Nephron progenitor cell (in vitro differentiated cells): ENCODE measurements at places on chromosomes 12 and 14.

- DNase-seq = no peak
Observed at GRCh38 chr12:104463368-104463767, 6.6 kb downstream of the CHST11 start.

DNA sequence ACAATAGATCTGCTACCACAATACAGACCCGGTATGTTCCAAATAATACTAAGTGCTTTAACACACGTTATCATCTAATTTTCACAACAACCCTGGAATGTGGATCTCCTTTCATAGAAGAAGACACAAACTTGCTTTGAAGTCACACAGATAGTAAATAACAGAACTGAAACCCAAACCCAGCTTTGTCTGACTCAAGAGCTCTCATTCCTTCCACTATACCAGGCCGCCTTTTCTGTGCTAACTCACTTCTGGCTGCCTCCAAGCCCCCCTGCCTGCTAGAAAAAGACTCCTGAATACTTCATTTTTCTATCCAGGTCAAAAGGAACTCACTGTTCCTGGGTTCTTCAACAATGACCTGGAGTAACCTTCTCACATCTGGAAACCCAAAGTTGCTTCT is 37.8 kb downstream of the PRPF40B start:
- DNase-seq = no peak

DNA sequence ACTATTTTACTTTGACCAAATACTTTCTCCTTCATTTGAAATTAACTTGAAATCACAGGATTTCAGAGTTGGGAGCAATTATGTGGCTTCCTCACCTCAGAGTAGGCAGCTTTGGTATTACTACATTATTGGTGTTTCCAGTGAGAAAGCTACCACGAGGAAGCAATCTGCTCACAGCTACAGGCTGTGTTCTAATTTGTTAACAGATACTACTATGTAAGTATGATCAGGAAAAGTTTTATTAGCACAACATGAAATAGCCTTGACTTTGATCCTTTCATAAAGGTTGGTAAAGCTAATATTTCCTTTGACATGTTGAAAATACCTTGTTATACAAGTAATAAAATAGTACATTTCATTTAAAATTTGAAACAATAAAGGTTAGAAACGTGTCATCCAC is 30.6 kb downstream of the TAOK3 start:
- no peak for DNase-seq

DNA sequence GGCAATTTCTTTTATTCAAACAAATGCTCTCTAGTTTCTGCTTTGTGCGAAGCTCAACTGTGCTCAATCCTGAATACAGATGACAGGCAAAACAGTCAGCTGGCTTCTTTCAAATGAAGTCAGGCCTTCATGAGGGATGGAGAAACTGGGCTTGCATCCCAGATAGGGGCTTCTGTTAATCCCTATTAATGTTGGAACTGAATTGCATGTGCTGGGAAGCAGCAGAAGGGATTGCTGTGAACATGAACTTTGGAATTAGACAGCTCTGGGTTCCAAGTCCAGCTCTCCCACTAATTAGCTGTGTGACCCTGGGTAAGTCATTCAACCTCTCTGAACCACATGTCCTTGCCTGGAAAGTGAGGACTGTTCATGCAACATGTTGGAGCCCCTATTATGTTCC is 21.1 kb upstream of the CORO1C start:
- no peak for DNase-seq

- no peak for DNase-seq
Observed at GRCh38 chr12:132610051-132610759, at the start of gene LRCOL1. LRCOL1 (minus strand) TSS chr12:132610582; CDS start chr12:132606251, 4,331 bp downstream.

- no peak for DNase-seq
Observed at GRCh38 chr12:63916561-63917476, 72.3 kb downstream of the SRGAP1 start.

DNA sequence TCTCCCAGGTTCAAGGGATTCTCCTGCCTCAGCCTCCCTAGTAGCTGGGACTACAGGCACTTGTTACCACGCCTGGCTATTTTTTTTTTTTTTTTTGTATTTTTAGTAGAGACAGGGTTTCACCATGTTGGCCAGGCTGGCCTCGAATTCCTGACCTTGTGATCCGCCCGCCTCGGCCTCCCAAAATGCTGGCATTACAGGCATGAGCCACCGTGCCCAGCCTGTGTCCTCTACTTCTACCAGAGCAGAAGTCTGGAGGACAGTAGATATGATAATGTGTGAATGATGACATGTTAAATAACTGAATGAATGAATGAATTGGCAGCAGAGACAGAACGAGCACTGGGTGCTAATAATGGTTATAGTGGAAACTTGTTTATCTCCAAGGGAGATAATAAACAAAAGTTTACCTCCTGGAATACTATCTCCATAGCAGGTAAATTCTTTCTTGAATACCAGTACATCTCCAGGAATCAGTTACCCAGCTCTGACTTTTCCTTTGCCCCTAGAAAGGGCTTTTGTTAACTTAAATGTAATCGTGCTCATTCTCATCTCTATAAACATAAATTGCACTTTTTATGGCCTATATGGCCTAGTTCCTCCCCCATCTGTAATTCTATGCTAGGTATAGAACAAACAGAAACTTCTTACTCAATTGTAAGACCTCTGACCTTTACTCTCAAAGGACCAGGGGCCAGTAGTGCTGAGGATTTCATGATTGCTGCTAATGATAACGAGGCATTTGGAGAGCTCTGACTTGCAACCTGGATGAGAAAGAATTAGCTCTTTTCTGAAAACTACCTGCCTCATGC is 7.2 kb upstream of the LGALS3 start:
- DNase-seq = no peak

GRCh38 chr14:89422952-89423345 is 5.9 kb upstream of the FOXN3 start:
- DNase-seq = no peak

DNA sequence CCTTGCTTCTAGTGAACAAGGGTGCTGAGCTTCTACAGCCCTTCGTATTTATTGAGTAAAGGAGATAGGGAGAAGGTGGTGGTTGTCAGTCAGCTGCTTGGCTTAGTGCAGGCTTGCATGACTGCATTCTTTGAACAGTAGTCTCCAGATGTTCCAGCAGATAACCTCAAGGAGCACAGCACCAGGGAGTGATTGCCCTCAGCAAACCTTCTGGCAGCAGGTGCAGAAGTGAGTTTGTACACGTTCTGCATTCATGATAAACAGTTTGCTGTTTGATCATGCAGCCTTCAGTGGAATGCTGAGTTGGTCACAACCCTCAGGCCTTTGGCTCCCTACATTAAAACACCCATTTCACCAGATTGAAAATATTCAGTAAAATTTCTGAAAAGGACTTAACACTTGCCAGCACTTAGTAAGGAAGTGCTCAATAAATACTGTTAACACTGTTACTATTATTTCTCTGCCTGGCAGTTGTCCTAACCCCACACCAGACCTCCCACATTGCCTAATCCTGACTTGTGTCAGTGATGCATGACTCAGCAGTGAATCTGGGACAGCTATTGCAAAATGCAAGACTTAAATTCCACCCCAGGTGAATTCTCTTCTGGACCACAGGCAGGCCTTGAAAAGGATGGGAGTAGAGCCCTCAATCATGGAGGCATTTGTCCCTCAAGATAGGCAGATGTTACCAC is 18.9 kb upstream of the CARMIL3 start:
- no peak for DNase-seq

DNA sequence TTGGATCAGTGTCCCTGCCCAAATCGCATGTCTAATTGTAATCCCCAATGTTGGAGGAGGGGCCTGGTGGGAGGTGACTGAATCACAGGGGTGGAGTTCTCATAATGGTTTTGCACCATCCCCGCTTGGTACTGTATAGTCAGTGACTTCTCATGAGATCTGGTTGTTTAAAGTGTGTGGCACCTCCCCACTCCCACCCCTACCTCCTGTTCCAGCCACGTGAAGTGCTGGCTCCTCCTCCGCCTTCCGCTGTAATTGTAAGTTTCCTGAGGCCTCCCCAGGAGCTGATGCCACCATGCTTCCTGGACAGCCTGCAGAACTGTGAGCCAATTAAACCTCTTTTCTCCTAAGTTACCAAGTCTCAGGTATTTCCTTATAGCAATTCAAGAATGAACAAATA is 67.2 kb downstream of the FERMT2 start:
- no peak for DNase-seq

- no peak for DNase-seq
Observed at GRCh38 chr12:92942905-92943304, 13.8 kb upstream of the EEA1 start.

DNA sequence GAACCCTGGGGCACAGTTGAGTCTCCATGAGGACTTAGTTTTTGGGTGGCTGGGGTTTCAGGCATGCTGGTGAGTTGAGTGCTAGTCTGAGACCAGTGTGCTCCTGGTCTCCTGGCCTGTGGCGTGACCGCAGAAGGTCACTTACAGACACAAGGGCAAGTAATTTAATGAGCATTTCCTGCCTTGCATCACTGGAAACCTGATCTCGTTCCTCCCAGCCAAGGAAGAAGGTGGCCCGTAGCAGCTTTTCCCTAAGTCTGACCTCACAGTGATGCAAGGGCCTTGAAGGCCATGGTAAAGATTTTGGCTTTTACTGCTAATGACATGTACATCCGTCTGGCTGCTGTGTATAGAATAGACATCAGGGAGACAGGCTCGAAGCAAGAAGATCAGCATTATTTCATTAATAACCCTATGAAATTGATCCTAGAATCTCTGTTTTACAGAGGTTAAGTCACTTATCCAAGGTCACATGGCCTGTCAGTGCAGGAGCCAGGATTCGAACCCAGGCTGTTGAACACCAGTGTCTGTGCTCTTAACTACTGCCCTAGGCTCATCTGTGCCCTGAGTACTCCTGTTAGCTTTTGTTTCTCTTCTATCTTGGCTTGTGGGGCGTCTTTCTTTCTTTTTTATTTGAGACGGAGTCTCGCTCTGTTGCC is 4.6 kb downstream of the TMEM120B start:
- DNase-seq = peak; percentile 53

DNA sequence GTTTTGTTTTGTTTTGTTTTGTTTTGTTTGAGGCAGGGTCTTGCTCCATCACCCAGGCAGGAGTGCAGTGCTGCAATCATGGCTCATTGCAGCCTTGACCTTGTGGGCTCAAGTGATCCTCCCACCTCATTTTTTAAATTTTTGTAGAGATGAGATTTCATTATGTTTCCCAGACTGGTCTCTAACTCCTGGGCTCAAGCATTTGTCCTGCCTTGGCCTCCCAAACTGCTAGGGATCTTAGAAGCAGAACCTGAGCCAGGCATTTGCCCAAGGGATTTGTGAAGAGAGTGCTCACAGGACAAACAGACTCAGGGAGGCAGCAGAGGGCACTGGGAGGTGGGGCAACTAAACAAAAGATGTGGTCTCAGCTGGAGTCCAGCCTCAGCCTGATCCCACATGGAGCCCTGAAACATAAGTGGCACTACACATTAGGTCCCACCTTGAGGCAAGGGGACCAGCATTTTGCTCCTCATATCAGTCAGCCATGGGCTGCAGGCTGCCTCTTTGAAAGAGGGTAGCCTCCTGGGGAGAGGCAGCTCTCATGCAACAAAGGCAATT is 86.2 kb upstream of the CMKLR1 start:
- peak; percentile 13 for DNase-seq

DNA sequence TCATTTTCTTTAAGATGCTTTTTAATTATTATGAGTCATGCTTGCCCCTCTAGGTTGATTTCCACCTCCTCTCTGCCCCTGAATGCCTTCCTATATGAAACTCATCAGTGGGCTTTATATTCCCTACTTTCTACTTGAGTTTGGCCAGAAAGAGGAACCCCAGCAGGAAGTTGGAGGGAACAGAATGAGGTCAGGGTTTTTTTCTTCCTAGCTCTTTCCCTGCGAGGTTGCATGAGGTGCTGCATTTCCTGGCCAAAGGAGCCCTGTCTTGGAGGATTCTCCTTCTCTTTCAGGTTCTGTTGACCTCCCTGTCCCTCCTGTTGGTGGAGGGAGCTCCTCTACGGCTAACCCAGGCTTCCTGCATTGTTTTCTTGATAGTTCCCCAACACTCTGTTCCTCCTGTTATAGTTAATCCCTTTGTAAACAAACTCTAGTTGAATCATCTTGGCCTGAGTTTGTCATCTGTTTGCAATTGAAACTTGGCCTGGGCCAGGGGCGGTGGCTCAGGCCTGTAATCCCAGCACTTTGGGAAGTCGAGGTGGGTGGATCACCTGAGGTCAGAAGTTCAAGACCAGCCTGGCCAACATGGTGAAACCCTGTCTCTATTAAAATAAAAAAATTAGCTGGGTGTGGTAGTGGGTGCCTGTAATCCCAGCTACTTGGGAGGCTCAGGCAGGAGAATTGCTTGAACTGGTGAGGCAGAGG is 15.3 kb upstream of the SPIC start:
- DNase-seq = no peak

DNA sequence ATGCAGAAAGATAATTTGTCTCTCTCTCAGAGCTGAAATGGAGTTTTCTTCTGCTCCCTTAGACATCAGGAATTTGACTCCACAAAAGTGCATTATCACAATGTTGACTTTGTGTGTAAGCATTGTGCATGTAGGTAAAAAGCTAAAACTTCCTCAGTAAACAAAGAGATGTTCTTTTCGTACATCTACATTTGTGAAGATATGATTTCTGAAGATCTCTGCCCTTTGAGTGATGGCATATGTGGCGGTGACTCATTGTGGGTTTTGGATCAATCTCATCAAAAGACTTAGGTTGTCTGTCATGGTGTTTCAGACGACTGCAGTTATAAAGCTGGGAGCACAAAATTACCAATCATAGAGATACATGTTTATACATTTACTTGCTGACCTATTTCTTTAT is 411.4 kb upstream of the LMO3 start:
- DNase-seq = no peak

GRCh38 chr14:51157012-51157411 is 62.1 kb upstream of the TRIM9 start:
- DNase-seq = no peak

- no peak for DNase-seq
Observed at GRCh38 chr12:122399254-122399591, 23.2 kb downstream of the CLIP1 start.

DNA sequence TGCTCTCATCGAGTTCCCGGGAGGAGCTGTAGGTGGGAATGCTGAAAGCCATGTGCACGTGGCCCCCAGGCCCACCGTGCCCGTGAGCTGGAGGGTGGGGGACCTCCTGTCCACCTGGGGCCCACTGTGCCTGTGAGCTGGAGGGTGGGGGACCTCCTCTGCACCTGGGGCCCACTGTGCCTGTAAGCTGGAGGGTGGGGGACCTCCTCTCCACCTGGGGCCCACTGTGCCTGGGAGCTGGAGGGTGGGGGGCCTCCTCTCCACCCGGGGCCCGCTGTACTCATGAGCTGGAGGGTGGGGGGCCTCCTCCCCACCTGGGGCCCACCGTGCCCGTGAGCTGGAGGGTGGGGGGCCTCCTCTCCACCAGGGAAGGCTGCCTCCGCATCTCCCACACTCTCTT is 13.9 kb upstream of the NUDT14 start:
- no peak for DNase-seq
